ENCODE measurements at places on chromosomes 12 and 14. TPM values are rescaled to one million over a fixed set of nuclear protein-coding genes. Genes with fewer than 3 reads are reported as not detected.

- no peak for DNase-seq
Observed at GRCh38 chr12:121829250-121829918, 25.6 kb downstream of the SETD1B start.

DNA sequence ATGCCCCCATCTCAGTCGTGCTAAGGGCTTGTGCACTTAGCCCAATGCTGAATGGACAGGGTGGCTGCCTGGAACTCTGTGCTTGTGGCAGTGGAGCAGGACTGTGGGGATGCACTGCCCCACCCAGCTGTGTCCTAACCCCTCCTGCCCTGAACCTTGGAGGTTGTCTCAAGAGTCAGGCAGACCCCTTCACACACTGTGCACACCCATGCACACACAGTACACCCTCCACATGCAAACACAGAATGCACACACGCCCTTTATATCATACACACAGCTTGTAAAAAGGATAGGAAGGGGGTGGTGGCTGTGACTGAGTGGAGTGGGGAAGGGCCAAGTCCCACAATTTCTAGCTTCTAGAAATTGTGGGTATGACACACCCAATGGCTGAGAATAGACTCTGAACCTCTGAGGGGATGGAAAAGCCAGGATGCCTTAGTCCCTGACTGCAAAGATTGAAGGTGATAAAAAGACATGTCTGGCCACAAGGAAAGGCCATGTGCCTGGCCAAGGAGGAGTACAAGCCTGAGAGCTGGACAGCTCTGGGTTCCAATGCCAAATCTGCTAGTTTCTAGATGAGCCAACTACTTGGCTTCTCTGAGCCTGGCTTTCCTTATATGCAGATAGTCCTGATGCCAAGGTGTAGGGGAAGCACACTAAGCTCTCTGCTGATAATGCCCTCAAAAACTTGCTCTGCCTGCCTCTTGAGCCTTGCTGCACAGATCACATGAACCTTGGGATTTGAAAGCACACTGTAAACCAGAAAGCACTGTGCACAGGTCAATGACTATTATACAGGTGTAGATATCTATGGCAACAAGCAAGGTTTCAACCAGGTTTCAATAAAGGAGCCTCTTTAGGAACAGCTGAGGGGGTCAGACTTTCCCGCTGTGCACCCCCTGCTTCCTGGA lies 8.4 kb downstream of the KRT8 start:
- no peak for DNase-seq

- no peak for DNase-seq
Observed at GRCh38 chr12:39886106-39886505, 219.8 kb downstream of the SLC2A13 start.

- DNase-seq, result no peak
Observed at GRCh38 chr12:75366629-75367028, 24.3 kb upstream of the GLIPR1L2 start.

DNA sequence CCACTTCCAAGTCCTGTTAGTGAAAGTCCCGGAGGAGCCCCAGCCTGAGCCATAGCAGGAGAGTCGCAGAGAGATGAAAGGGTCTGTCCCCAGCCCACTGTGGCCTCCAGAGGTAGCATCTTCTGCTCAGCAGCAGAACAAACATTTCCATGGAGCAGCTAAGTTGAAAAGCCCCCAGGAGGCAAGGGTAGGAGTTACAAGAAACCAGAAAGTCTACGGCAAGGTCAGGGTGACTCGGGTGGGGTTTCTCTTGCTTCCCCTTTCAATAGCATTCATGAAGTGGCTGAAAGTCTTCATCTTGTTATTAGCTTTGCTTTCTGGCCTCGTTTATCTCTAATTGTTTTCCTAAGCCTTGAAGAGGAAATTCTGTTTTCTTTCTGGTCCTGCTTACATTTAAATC lies 151.2 kb upstream of the DIO3 start:
- DNase-seq, result no peak

GRCh38 chr12:110677206-110677911 lies 11.6 kb downstream of the HVCN1 start:
- no peak for DNase-seq

GRCh38 chr14:92564344-92565039 lies 50.9 kb downstream of the RIN3 start:
- DNase-seq, result no peak

GRCh38 chr12:54603173-54603814 lies 14.8 kb upstream of the PPP1R1A start:
- peak; percentile 72 for DNase-seq

DNA sequence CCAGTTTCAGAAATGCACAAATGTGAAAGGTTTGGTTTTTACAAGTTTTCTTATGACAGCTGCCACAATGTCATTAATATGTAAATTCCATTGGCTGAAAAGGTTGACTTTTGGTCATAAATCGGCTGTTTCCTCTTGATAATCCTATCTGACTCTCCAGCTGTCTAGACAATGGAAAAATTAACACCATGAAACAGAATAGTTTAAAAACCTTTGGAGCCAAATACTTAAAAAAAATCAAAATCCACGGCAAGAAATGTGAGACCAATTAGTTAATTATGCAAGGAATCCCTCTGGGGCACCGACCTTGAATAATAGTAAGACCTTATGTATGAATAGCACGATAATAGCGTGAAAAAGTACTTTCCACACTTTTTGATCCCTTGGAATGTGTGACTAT lies 138.0 kb downstream of the ZNF664 start:
- DNase-seq, result no peak

DNA sequence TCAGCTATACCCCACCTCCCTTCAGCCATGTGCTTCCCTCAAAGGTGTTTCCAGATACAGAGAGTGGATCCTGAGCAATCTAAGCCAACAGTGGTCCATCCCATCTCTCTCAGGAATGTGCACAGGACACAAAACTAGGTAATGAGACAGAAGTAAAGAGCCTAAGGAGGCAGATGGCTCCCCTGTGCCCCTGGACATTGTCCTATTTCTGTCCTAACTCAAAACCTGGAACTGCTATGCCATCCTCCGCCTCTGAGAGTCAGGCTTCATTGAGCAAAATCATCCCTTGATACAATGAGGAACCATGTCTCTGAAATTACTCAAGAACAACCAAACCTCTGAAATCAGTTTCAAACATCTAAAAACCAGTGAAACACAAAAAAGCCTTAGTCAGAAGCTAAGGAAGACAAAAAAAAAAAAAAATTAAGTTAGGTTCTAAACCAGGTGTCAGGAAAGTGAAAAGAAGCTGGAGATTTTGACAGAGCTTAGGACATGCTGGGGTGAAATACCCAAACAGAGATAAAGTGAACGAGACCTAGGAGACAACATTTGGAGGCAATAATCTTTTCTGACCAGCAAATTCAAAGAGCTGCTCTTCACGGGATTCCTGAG lies 200.3 kb upstream of the PLEKHG7 start:
- DNase-seq, result no peak

GRCh38 chr12:91326058-91327027 lies 143.7 kb upstream of the DCN start:
- DNase-seq, result peak; percentile 67

DNA sequence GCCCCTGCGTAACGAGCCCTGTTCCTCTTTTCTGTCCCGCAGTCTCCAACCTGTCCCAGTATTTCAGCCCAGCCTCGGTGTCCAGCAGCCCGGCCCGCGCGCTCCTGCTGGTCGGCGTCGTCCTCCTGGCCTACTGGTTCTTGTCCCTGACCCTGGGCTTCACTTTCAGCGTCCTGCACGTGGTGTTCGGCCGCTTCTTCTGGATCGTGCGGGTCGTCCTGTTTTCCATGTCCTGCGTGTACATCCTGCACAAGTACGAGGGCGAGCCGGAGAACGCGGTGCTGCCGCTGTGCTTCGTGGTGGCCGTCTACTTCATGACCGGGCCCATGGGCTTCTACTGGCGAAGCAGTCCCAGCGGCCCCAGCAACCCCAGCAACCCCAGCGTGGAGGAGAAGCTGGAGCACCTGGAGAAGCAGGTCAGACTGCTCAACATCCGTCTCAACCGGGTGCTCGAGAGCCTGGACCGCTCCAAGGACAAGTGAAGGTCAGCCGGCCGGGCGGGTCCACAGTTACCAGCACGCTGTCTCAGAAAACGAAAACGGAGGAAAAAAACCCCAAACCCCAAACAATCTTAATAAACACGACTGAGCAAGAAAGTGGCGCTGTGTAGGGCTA lies 31.6 kb downstream of the BRI3BP start:
- no peak for DNase-seq

GRCh38 chr12:91922674-91923073 lies 223.0 kb downstream of the BTG1 start:
- no peak for DNase-seq

- no peak for DNase-seq
Observed at GRCh38 chr14:99413911-99414310, 66.7 kb downstream of the SETD3 start.

DNA sequence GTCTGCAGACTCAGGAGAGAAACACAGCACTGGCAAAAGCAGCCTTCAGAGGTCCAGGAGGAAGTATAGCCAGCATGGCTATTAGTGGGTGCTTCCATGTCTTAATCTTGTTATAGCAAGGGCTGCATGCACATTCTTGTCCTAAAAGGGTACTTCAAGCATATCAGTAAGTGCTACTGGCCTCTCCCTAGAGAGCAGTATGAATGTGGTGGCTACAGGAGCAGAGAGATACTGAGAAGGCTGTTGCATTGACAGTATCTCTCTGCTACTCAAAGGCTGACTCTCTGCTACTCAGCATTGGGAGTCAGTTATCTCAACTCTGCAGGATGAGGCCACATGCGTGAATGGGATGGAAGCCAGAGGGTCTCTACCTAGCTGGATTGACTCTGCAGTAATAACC lies 2.0 kb downstream of the GARIN6 start:
- DNase-seq, result no peak

- no peak for DNase-seq
Observed at GRCh38 chr12:68439368-68440045, 107.3 kb upstream of the MDM1 start.

GRCh38 chr12:55652352-55652751 lies 15.7 kb downstream of the OR10P1 start:
- no peak for DNase-seq

DNA sequence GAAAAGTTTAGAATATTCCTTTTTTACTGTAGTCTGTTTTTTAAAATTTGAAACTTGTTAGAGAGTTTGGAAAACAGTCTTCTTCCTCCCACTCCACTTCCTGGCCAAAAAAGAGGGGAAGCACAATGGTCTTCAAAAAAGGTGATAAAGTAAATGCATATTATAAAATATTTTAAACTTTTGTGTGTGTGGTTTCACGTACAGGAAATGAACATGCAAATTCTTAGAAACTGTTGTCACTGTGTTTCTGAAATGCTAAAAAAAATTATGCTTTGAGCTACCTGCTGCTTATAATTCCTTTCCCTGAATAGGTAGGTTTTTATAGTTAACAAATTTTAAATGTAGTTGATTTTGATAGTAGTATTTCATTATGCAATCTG lies 2.9 kb downstream of the FGFR1OP2 start:
- no peak for DNase-seq

DNA sequence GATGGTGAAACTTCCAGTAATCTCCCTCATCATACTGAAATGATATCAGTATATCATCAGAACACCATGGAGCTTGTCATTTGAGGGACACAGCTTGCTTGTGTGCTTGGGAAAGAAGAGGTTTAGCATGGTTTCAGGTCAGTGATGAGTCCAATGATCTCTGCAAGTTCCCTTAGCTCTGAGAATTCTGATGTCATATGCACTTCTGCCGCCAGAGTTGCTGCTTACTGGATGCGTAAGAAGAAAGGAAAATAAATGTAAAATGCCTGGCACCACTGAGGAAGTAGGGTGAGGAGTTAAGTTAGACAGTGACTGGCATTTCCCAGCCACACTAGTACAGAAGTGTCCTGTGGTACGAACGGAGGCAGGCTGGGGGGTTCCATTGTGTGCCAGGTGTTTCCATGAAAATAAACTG lies 22.6 kb downstream of the PRKCH start:
- DNase-seq, result no peak

GRCh38 chr12:77104286-77104685 lies 38.9 kb upstream of the E2F7 start:
- no peak for DNase-seq

- no peak for DNase-seq
Observed at GRCh38 chr12:18581232-18581962, 156.4 kb downstream of the PLCZ1 start.

DNA sequence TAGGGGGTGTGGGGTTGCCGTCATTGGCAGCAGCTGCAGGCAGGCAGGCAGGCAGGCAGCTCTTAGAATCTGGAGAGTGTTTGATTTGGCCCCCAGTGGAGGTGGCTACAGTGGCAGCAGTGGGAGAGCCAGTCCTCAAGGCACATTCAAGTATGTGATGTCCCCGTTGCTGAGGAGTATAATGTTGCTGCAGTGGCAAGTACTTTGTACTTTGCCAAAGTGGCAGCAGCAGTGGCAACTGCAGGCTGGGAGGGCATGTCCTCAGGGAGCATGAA lies 147.1 kb downstream of the PAPOLA start:
- no peak for DNase-seq

- no peak for DNase-seq
Observed at GRCh38 chr12:62588916-62589315, 122.3 kb downstream of the MON2 start.

DNA sequence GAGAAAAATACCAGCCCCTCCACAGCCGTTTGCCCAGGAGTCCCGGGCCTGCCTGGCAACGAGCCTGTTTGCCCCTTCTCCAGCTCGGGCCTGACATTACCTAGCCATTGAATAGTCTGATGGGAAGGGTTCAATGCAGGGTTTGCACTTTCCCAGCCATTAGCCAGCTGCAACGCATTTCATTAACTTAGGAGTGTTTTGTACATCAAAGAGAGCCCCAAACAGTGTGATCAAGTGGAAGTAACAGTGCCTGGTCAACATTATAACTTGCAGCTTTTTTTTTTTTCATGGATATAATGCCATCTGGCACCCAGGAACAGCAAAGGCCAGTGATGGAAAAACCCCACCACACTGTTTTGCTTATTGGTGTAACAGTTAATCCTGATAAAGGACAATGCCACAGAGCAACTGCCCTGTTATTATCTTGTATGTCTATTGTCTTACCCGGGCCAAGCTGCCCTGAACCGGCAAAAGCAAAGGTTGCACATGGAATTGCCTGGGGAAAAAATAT lies 38.0 kb downstream of the BTG1 start:
- no peak for DNase-seq

DNA sequence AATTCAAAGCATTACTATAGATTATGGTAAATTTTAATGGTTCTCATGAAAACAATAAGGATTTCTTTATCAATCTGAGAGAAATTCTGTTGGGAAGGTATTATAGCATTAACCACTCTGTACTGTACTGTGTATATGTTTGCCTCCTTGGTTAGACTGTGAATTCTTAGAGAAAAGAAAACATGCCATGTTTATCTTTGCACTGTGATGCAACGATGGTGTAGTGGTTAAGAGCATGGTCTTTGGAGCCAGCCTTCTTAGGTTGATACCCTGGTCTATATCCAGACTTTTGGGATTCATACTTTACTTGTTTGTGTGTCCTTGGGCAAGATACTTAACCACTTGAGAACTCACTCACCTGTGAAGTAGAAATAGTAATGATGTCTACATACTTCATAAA lies 32.2 kb upstream of the NUBPL start:
- no peak for DNase-seq

The KLHL33 gene
- polyA plus RNA-seq, result 0.27 TPM

The TMEM233 gene
- 1.4 TPM for polyA plus RNA-seq

The SERPINA1 gene
- polyA plus RNA-seq, result 105 TPM

The OR4E2 gene
- not detected for polyA plus RNA-seq

The TC2N gene
- polyA plus RNA-seq, result 13.7 TPM

The MYH7 gene
- polyA plus RNA-seq, result 0.56 TPM

The ASIC1 gene
- 5.6 TPM for polyA plus RNA-seq

The GMPR2 gene
- polyA plus RNA-seq, result 120 TPM
